ENCODE measurements at places on chromosomes 3 and 15. TPM values are rescaled to one million over a fixed set of nuclear protein-coding genes. Genes with fewer than 3 reads are reported as not detected.

The RTP1 gene
- 0.25 TPM for total RNA-seq

The SENP8 gene
- 3.4 TPM for total RNA-seq

The CELSR3 gene
- 36.6 TPM for total RNA-seq

The CKMT1B gene
- total RNA-seq = 6.9 TPM

The NMB gene
- 3.9 TPM for total RNA-seq

The IDH2 gene
- total RNA-seq = 64.4 TPM

The HCLS1 gene
- total RNA-seq = 0.74 TPM

The IL16 gene
- 1.2 TPM for total RNA-seq

The GPR15 gene
- total RNA-seq = not detected

The SCN11A gene
- 0.25 TPM for total RNA-seq

The ASB14 gene
- not detected for total RNA-seq

The DUOX1 gene
- not detected for total RNA-seq

The PFKFB4 gene
- 15.0 TPM for total RNA-seq

The XCR1 gene
- not detected for total RNA-seq

The RASL12 gene
- 2.2 TPM for total RNA-seq
